ENCODE measurements at places on chromosomes 6 and 20.

- no peak for DNase-seq
These were observed 4.3 kb downstream of the SCUBE3 start for GRCh38 chr6:35218021-35218420.

DNA sequence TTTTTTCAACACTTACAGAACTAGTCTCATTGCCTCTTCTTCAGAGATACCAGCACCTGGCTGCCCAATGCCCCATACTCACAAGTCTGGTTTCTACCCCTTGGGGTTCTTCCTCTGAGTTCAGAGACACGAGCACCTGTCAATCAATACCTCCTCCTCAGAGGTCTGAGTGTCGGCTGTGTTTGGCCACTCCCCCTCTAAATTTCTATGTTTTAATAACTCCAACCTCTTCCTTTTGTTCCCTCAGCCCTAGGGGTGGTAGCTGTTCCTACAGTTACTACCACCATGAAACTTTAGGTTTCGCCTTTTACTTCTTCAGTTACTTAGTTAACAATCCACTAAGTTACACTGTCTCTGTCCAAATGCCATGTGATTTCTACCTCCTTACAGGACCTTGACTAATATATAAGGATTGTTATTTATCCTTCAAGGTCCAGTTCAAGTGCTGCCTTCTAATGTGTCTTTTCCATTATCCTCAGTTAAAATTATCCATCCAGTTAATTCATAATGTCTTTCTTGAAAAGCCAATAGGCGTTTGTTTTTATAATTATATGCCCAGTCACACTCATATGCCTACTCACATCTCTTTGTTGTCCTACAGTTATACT lies 14.6 kb upstream of the PHF20 start:
- DNase-seq = no peak

DNA sequence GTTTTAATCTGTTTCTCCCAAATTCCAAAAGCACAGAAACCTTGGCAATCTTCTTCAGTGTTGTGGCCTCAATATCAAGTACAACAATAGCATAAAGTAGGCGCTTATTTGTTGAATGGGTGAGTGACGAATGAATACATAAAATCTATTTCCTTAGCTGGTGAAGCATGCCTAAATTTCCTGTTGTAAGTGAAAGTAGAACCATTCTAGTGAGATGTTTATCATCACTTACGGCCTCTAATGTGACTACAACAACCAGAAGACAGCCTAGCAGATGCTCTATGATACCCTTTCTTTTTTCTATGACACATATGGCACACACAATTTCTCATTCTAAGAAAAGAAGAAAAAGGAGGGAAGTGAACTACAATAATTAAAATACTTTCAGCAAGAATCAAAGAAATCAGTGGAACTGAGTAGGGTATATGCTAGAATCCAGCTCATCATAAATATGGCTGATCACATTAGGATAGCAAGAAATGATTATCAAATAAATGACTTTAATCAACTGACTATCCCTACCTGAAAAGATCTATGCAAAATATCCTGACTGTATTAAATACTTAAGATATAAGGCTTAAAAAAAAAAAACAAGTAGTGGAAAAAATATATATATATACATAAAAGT lies 67.4 kb downstream of the BTBD9 start:
- peak; percentile 70 for DNase-seq

DNA sequence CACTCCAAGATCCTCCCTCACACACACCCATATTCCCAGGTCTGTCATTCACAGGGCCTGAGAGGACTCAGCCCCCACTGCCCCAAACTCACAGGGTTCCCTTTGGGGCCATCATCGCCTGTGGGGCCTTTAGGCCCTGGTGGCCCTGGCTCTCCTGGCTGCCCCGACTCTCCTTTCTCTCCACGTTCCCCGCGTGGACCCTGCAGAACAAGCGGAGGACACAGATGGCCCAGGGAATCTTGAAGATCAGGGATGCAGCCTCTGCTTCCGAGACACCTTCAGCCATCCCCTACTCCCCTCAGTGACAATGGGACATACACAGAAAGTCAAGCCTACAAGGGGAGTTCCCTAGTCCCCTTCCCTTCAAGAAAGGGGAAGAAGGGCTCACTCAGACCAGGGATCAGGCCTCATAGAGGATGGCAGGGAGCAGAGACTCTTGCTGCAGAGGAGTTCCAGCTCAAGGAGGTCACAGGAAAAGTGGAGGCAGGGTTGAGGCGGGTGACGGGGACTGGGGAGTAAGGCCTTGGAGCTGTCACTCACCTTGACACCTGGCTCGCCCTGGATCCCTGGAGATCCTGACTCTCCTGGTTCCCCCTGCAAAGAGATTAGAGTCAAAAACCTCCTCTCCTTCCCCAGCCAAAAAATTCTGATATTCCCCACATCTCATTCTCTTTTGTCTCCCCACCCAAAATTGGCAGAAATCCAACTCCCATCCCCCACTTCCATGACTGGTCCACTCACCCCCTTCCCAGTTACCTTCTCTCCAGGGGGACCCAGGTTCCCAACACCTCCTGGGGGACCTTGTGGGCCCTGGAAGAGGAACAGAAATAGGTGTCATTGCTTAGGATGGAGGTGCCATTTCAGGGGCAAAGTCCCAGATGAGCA lies 22.7 kb downstream of the COL11A2 start:
- no peak for DNase-seq

- DNase-seq = no peak
These were observed 99.4 kb upstream of the ADTRP start for GRCh38 chr6:11878029-11878428.

- no peak for DNase-seq
These were observed 187.4 kb upstream of the PROKR2 start for GRCh38 chr20:5504061-5504739.

- no peak for DNase-seq
These were observed 227.4 kb downstream of the EYA4 start for GRCh38 chr6:133468591-133468990.

DNA sequence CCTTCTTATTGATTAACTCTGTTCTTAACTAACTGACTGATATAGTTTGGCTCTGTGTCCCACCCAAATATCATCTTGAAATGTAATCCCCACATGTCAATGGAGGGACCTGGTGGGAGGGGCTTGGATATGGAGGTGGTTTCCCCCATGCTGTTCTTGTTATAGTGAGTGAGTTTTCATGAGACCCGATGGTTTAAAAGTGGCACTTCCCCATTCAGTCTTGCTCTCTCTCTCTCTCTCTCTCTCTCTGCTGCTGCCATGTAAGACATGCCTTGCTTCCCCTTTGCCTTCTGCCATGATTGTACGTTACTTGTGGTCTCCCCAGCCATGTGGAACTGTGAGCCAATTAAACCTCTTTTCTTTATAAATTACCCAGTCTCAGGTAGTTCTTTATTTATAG lies 81.8 kb upstream of the SPACA1 start:
- DNase-seq = no peak

DNA sequence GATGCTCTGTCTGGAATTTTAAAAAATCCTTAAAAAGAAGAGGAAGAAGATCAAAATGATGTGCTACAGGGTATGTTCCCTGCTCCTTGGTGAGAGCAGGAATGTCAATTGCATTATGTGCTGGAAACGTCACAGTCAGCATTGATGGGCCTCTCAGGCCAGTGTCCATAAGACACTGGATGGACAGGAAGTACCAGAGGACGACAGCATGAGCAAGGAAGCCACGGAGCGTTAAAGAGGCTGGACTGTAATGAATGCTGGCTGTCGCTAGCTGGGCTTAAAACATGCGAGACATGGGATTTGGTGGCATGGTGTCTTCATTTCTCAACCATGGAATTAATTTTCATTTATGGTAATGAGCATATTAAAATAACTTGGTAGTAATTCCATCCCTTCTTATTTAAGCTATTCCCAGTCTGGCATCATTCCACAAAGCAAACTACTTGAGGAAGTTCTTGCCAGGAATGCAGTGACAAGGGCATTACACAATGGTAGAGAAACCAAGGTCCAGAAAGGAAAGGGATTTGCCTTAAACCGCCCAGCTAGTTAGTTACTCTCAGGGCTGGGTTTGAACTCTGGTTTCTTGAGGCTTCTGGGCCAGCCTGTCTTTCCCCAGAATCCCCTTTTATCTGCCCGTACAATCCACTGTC lies 166.6 kb upstream of the SOX4 start:
- DNase-seq = no peak

- no peak for DNase-seq
These were observed 10.3 kb downstream of the CLDN20 start for GRCh38 chr6:155274106-155274505.

- DNase-seq = no peak
These were observed 3.8 kb downstream of the TOMM34 start for GRCh38 chr20:44956410-44956809.

DNA sequence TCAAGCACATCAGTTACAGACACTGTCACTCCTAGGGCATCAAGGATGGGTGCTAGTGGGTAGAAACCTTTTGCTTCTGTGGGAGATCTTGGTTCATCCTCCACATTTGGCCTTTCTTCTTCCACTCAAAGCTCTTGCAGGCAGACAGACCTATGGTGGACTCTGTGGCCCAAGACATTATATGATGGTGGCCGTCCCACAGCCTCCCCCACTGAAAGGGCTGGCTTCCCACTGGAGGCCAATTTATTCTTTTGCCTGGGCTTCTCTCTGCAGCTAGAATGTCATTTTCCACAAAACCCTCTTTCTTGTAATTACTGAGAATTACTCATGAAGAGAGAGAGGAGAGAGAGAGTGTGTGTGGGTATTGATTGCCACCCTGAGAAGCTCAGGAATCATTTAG lies 43.8 kb downstream of the CD40 start:
- no peak for DNase-seq

DNA sequence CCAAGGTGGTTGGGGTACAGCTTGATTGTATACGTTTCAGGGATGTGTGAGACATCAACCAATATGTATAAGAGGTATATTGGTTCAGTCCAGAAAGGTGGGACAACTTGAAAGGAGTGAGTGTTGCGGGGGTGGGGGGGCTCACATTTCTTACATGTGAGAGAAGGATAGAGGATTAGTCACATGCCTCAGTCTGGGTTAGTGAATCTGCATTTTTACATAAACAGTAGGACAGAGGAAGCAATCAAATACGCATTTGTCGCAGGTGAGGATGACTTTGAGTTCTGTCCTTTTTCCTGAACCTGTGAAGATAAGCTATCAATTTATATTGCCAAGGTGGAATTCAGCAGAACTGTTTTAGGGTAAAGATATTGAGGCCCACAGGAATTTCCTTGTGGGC lies 42.1 kb upstream of the TBC1D32 start:
- no peak for DNase-seq

- DNase-seq = peak; percentile 40
These were observed 681 bp downstream of the DIDO1 start for GRCh38 chr20:62925420-62926228.

DNA sequence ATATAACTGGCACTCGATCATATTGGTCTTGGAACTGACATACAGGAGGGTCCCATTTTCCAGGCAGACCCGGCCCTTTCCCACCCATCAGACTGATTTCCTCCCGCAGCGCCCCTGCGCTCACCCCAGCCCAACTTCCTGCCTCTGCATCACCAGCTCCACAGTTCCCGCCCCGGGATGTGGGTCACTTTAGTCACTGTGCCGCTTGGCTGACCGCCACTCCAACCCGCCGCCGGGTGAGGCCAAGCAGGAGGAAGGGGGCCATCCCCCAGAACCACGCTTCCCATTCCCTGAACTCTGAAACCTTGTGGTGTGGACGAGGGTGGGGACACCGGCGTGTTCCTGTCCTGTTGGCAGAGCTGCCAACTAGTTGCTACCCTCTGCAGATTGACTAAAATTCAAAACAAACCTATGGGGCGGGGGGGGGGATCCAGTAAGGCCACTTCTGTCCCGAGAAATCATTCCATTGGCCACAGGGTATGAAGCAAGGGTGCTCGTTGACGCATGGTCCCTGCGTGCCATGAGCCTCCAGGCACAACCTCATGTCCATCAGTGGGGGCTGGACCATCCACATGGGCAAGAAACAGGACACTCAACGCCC lies 12.3 kb downstream of the TGM2 start:
- peak; percentile 57 for DNase-seq

DNA sequence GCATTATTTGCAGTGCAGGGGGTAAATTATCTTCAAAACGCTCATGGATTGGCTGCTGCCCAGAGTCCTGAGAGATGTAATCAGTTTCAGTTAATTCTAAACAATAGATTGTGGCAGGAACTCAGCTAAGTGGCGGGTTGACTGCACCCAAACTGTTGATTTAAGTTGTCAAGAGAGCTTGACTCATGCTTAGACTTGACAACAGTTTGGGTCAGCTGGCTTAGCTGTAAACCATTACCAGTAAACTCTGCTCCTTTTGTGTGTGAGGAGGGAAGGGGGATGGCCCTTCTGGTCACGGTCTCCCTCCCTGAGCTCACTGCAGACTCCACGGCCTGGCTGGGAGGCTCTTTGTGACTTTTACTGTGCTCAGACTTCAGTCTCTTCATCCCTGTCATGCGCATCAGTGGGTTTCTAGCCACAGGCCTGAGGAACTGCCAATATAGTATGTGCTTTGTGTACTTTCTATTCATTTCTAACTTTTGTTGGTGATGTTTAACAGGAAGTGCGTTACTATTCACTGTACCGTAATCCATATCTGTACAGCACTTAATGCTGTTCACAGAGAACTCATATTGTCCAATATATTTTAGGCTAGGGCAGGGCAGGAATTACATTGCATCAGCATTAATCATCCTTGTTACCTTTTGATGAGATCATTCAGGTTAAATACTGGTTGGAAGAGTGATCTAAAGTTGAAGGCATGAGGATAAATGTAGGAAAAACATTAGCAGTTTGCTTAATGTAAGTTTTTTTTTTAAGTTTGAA lies 488.3 kb downstream of the CDKAL1 start:
- DNase-seq = no peak

DNA sequence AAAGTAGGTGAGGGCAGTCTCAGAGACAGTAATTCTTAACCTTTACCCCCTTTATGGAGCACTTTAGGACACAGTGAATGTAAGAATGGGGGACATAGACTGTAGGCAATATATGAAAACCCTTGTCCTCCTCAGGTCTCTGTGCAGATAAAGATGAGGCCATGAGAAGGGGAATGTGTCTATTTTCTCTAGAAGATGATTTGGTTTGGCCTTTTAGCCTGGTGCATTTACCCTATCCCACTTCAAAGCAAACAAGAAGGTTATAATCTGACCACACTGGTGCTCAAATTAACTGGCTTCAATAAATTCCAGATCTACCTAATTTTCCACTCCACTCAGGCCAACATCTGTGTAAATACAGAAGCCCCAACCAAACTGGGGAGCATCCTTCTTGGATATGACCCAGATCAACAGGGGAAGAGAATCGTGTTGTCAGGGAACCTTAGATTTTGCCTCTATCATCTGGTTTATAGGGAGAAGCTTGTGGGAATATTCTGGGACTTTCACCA lies 42.4 kb downstream of the RIPOR2 start:
- DNase-seq = no peak

DNA sequence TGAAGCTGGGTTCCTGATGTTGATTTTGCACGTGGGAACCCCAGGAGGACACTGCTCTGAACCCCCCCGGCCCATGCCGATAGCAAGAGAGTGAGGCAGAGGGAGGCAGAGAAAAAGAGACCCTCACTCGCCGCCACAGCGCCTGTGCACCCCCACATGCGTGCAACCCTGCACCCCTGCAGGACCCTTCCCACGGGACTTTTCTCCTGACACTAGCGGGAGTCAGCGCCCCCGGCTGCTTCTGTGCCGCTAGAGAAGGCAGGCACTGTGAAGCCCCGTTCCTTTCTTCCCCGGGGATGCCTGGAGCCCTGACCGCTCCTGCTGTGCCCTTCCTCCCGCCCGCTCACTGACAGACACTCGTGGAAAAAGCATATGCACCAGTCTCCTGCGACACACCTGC lies 67.4 kb downstream of the GMPR start:
- DNase-seq = no peak
